ENCODE measurements at places on chromosomes 2 and 18.

DNA sequence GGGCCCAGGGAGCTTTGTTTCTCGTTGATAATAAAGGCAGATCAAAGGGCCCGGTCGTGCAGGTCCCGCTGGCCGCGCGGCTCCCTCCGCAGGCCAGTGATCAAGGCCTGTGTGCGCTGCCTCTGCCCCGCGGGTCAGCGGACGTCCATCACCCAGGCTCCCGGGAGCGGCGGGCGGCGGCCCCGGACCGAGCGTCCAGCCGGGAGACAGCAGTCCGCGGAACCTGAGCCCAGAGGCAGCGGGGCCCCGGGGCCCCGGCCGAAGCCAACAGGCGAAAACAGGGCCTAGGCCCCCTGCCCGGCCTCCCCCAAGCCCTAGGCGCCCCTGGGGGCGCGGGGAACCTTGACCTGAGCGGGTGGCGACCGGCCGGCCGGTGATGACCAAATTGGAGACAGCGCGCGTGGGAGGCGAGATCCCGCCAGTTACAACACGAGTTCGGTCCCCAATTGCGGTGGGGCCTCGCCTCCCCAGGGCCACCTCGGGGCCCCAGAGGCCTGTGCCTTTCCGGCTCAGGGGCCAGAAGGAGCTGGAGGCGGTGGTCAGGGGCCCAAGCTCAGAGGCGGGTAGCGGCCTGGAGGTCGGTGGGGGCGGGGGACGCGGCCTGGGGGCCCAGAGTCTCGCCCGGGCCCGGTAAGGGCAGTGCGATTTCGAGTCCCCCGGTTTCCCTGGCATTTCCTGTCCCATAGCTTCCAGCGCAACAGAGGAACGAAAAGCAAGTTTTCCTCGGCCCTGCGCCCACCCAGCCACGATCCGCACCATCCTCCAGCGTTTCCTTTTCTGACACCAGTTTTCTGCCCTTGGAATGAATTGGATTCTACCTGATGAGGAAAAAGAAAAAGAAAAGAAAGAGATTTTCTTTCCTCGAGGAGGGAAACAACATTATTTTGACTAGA, 5.9 kb downstream of the SP9 start:
- no peak for DNase-seq

GRCh38 chr18:21743166-21743832, 2.7 kb downstream of the MIB1 start:
- no peak for DNase-seq

DNA sequence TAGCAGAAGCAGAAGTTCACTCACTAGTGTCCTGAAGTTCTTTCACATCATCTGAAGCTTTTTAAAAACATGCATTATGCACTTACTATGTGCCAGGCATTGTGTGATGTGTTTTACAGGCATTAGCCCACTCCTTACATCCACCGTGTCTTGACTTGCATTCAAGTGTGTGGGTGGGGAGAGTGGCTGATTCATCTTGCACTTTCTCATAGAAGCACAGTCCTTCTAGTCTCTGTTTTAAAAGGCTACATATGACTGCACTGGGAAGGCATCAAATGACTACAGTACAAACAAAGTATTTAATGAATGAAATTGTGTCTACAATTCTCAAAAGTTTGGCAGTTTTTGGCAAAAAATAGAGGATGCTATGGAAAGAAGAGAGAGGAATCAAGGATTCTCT, 21.6 kb upstream of the DSC3 start:
- no peak for DNase-seq

GRCh38 chr2:3426615-3427014, 47.1 kb downstream of the TRAPPC12 start:
- no peak for DNase-seq

GRCh38 chr2:239146741-239147181, 254.1 kb downstream of the HDAC4 start:
- DNase-seq, result no peak

DNA sequence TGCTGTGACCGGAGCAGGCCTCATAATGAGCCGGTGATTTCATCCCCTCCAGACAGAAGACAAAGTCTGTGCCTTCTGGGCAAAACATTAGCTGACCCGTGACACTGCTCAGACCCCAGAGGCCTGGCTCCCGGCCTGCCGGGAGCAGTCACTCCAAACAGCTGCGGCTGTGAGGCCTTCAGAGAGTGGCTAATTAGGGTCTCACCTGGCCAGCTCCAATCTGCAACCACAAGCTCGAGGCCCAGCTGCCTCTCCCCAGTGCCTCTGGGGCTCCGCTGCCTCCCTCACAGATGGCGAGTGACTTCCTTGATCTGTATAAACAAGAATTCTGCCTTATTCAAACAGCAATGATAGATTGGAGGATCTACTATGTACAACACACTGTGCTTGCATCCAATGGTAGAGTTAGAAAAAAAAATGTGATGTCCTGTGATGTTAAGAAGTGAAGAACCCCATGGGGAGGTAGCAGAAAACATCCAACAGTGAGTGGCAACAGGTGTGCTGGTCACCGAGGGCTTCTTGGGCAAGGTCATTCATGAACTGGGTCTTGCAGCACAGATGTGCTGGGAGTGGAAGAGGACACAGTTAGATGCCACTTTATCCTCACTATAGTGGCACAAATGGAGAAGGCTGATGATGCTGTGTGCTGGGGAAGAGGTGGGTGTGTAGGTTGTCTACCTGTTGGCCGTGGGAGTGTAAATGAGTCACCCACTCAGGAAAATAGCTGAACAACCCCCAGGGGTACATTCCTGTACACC, 98.2 kb upstream of the ASAP2 start:
- DNase-seq, result no peak

- no peak for DNase-seq
Measured at GRCh38 chr2:164785457-164785856, 56.2 kb downstream of the COBLL1 start.

DNA sequence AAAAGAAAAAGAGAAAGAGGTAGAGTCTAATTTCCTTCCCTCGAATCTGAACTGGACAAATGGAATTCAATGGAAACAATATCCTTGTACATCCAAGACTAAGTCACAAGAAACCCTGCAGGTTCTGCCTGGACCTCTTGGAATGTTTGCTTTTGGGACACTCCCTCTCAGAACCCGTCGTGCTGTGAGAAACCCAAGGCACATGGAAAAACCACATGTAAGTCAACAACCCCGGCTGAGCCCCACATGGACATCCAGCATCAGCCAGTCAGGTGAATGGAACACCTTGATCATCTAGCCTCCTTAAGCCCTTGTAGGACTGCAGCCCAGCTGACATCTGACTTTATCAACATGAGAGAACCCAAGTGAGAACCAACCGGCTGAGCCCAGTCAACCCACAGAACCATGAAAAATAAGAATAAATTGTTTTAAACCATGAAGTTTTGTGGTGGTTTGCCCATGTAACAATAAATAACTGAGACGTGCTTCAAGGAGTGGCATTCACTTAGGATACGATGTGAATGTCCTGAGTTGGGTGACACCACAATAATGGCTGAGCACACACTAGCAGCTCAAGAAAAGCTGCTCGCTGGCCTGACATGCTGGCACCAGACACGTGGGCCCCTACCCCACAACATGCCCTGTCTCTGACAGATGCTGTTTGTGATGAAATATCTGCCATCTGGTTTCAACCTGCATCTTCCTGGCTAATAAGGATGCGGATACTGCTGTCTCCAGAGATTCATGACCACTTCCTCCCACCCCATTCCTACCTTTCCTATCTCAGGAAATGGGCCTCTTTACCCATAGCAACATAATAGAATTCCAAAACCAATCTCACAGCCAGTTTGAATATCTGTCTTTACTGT, 28.8 kb downstream of the PKDCC start:
- no peak for DNase-seq
